ENCODE measurements at places on chromosomes 6 and 20.
A peak's percentile ranks its signal among the peaks of the same experiment; 100 is the strongest.

DNA sequence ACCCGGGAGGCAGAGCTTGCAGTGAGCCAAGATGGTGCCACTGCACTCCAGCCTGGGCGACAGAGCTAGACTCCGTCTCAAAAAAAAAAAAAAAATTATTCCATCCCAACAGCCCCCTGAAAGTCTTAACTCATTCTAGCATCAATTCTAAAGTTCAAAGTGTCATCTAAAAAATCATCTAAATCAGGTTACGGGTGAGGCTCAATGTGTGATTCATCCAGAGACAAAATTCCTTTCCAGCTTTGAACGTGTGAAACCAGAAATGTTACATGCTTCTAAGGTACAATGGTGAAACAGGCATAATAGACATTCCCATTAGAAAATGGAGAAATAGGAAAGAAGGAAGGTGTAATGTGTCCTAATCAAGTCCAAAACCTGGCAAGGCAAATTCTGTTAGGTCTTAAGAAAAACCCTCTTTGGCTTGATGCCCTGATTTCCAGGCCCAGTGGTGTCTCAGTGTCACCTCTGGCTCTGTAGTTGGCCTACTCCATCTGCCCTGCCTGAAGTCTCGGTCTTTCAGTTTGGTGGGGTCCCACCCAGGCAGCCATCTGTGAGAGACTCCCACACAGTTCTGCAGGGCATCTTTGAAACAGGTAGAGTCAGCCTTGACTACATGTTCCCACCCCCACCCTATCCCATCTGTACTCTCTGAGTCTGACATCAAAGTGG, 43.5 kb downstream of the HFE start:
- no peak for DNase-seq

GRCh38 chr20:45300961-45301360, 5.7 kb upstream of the RBPJL start:
- no peak for DNase-seq

DNA sequence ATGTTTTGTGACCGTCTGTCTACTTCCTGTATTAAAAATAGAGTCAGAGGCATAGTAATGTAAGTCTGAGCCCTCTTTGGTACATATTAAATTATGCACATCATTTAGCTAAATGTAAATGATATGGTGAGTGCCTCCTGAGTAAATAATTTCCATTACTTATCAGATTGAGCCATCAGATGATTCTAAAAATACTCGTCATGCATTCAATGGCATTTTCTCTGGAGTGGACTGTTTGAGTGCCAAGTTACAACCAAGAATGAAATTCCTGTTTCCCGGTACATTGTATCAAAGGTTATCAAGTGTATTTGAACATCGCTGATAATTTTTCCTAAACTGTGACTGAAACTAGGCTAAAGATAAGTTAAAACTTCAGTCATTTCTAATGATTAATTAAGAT, 81.0 kb downstream of the AKAP7 start:
- DNase-seq = no peak

- no peak for DNase-seq
Observed at GRCh38 chr6:22904431-22904830, 335.1 kb downstream of the HDGFL1 start.

GRCh38 chr6:113505084-113505699, 352.0 kb upstream of the MARCKS start:
- DNase-seq = no peak

- no peak for DNase-seq
Observed at GRCh38 chr6:89927264-89927663, 33.0 kb downstream of the GJA10 start.

DNA sequence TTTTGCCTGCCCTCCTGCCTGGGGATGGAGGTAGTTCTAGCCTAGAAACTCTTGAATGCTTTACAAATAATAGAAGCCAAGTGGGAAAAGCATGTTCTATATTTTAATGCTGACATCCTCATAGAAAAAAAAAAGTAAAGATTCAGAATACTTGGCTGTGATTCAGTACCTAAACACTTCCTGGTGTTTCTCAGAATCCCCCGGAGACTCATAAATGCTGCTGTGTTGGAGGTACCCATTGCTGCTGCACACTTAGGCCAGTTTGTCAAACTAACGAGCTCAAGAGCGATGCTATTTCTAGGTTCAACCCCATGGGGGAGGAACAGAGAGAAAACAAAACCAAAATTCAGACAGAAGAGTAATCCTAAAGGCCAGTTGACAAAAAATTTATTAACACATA, 38.8 kb upstream of the ZFP64 start:
- no peak for DNase-seq

DNA sequence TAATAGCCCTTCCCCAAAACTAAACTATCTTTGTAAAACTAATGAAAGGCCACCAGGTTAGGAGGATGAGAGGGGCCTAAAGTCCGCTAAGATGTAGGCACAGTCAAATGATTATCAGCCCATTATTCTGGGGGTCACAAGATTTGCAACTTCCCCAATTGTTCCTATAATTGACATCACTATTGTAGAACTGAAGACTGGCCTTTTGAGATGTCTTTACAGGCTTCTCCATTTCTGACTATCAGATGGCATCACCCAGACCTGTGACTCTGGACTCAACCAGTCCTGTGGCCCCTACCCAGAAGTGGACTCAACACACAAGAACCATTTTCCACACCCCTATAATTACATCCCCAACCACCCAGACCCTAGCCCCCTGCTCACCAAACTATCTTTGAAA, 61.5 kb upstream of the MAP7 start:
- no peak for DNase-seq

DNA sequence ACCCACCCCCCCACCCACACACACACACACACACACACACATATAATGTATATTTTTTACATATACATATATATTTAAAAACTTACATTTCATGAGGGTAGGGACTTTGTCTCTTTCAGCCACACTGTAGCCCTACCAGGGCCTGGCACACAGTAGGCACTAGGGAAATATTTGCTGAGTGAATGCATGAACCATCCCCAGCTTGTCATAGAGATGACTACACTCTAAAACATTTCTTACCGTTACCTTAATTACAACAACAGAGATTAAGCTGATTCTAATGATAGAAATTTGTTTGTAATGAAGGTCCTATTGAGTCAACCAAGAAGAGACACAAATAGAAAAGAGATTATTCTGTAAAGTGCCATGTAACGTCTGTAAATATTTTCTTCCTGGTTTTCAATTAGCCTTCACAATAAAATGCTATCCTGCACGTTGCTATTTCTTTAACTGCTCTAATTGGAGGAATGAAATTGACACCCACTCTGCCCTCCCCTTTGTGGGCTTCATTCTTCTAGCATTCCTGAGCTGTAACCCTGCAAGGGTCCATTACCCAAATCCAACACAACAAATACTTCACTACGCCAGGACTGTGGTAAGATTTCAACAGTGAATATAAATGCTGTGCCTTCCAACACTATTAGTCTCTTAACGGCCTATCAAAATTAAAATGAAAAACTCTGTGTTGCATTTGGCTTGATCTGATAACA, 30.8 kb downstream of the SIM1 start:
- no peak for DNase-seq

GRCh38 chr20:54995553-54995952, 520.2 kb downstream of the DOK5 start:
- no peak for DNase-seq

DNA sequence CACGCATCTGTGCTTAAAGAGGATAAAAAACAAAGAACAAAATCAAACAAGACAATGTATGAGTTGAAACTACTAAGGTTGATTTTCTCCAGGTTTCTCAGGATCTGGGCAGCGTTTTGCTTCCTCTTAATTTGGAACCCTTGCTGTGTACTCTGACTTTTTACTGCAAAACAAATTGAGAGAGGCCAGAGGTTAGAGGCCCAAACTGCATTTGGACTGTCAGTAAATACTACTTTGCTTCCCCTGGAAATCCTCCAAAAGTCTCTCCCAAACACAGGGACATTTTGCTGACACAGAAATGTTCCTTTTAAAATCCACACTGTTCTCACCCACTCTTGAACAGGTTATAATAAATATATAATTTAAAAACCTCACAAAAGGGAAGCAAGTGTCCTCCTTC, 1.1 kb downstream of the ARG1 start:
- DNase-seq = no peak

GRCh38 chr20:50977066-50978021, 18.7 kb downstream of the MOCS3 start:
- no peak for DNase-seq

DNA sequence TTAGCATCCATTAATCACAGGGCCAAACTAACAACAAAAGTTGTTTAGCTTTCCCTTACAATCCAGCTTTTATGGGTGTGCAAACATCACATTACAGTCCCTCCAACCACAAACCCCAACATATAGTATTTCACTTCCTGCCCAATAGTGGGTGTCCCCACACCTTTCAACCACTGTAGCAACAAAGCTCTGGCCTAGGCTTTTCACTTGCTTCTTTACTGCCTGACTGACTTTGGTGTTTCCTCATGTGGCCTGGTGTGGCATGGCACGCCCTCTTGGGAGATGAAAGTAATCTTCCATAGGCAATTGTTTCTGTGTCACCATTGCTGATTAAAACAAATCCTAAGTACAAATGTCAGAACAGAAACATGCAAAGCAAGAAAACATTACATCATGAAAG, 46.3 kb downstream of the MCM8 start:
- peak; percentile 91 for DNase-seq

DNA sequence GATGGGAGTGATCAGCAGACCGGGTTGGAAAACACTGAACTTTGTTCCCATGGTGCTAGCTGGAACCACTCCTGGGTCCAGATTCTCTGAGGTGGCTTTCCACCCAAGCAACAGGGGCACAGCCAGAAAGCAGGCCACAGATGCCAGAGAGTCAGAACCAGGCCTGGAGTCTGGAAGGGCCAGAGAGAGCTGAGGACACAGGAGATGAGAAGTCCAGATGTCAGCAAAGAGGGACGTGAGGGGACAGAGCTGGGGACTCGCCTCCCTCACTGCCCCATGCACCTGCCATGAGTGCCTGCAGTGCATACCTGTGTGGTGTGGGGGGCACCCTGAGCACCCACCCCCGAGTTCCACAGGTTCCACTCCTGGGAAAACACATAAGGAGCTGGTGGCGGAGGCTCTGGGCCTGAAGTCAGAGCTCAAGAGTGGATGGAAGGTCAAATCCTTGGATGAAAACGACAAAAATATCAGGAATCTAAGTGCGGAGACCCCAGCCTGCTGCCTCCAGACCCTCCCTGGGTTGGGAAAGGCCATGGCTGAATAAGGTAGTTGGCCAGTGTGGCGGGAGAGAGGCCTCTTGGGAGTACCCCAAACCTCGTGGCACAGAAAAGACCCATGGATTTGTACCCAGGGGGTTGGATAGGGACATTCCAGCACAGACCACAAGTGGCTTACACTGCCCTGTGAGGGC, 224.2 kb downstream of the SYNDIG1 start:
- DNase-seq = no peak

DNA sequence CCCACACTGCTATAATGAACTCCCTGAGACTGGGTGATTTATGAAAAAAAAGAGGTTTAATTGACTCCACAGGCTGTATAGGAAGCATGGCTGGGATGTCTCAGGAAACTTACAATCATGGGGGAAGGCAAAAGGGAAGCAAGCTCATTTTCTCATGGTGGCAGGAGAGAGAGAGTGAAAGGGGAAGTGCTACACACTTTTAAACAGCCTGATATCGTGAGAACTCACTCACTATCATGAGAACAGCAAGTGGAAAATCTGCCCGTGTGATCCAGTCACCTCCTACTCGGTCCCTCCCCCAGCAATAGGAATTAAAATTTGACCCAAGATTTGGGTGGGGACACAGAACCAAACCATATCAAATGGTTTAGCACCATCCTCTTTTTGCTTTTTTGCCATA, 116.6 kb upstream of the CEP162 start:
- DNase-seq = no peak

DNA sequence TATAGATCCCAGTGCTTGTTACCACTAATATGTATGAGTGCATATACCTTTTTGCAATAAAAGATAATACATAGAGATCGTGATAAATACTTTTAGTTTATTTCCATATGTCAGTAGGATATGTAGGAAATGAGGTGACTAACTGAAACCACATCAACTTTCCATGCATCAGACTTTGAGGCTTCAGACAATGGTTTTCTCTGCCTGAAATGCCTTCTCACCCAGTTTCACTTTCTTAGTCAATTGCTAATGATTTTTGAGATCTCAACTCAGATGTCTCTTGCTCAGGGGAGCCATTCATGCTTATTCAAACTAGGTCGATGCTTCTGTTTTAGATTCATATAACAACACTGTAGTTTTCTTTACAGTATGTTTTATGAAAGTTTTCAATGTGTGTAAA, 626.6 kb upstream of the ADGRB3 start:
- DNase-seq = no peak

DNA sequence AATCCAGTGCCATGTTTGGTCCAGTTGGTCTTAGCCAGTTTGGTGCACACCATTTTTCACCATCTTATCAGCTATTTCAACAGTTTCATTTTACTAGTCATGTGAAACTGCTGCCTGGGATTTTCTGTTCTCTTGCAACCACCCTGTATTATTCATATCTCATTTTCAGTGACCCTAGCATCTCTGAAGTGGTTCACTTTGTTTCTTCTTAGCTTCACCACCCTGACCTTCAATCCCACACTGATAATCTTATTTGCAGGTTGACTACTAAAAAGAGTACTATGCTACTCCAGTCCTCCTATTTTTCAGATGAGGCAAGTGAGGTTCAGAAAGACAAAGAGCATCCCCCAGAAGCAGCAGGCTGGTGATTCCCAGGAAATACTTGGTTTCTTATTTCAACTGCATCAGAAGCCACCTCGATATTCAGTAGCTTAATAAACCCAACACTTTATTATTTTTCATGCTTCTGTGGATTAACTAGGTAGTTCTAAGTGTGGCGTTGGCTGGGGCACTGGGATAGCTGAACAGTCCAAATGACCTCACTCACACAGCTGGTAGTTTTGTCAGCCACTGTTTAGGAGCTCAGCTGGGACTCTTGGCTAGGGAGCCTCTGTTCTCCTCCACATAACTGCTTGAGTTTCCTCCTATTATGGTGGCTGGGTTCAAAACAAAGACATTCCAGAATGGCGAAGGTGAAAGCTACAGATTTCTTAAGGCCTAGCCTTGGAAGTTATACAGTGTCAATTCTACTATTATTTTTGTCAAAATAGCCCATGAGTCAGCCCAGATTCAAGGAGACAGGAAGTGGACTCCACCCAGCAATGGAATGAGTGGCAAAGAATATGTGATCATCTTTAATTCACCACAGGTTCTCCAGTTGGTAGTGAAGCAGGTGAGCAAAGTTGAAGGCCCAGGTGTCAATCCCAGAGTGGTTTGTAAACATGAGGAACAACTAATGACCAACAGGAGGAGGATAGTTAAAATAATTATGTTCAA, 40.6 kb downstream of the BPIFB4 start:
- no peak for DNase-seq

DNA sequence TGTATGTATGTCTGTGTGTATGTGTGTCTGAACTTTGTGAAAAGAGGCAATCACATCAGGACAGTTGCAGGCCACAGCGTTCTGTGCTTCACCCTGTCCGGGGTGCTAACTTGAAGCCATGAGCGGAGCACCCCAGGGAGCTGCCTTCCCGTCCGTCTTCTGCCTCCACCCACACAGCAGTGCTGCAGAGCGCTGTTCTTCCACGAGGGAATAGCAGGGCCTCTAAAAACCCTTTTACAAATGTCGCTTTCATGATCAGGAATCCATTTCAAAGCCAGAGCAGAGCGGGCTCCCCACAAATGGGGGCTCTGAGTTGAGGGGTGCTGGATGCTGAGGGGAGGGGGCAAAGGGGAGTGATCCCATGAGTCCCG, 131.5 kb downstream of the RNASET2 start:
- no peak for DNase-seq
